ENCODE measurements at places on chromosomes 5 and 9. TPM values are rescaled to one million over a fixed set of nuclear protein-coding genes. Genes with fewer than 3 reads are reported as not detected.

Gene MPDZ
- 0.23 TPM for total RNA-seq

GRCh38 chr9:37466037-37466709, 923 bp upstream of the ZBTB5 start:
- no peaks in the 10 kb centered on the region for H3K27me3 ChIP-seq
- peak overlapping the region; percentile 96 for H3K27ac ChIP-seq
- peaks cover 15% of the 10 kb centered on the region for H3K4me1 ChIP-seq
- DNase-seq: peak; percentile 90

Gene CA9
- total RNA-seq: not detected

DNA sequence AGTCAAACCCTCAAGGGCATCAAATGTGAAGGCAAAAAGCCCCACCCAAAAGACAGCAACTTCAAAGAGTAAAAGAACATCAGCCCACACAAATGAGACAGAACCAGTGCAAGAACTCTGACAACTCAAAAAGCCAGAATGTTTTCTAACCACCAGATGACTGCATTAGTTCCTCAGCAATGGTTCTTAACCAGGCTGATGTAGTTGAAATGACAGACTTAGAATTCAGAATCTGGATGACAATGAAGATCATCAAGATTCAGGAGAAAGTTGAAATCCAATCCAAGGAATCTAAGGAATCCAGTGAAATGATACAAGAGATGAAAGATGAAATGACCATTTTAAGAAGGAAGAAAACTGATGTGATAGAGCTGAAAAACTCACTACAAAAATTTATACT, 339.7 kb downstream of the KIF4B start:
- DNase-seq: no peak
- no peak overlapping the region for H3K27ac ChIP-seq
- no peak overlapping the region for H3K4me3 ChIP-seq
- no peaks in the 10 kb centered on the region for H3K36me3 ChIP-seq
- no peaks in the 10 kb centered on the region for H3K4me1 ChIP-seq
- H3K27me3 ChIP-seq: no peaks in the 10 kb centered on the region

GRCh38 chr5:10509575-10509974, 54.3 kb upstream of the ANKRD33B start:
- H3K4me1 ChIP-seq: peaks cover 26% of the 10 kb centered on the region
- H3K27me3 ChIP-seq: no peaks in the 10 kb centered on the region
- no peak for DNase-seq
- no peak overlapping the region for H3K27ac ChIP-seq

DNA sequence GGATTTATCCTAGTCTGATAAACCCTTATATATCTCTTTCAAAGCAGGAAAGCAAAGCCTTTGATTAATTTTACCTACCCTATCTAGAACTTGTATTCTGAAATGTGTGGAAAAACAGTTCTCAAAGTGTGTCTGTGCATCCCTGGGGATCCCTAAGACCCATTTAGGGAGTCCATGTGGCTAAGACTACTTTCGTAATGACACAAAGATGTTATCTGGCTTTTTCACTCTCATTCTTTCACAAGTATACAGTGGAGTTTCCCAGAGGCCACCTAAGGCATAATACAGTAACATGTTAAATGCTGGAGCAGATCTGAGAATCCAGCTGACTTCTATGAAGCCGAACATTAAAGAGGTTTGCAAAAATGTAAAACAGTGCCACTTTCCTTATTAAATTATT, 54.3 kb upstream of the TNFSF15 start:
- no peak overlapping the region for H3K4me3 ChIP-seq
- no peaks in the 10 kb centered on the region for H3K4me1 ChIP-seq
- H3K36me3 ChIP-seq: no peaks in the 10 kb centered on the region
- H3K27ac ChIP-seq: no peak overlapping the region
- DNase-seq: no peak

Gene STKLD1
- total RNA-seq: 4.1 TPM

- no peak overlapping the region for H3K4me3 ChIP-seq
- H3K27ac ChIP-seq: no peak overlapping the region
- no peaks in the 10 kb centered on the region for H3K36me3 ChIP-seq
- no peaks in the 10 kb centered on the region for H3K27me3 ChIP-seq
- H3K4me1 ChIP-seq: no peaks in the 10 kb centered on the region
These were observed 16.4 kb upstream of the MARCHF6 start for GRCh38 chr5:10337107-10337506.

All from Caco-2 (cell line).